ENCODE measurements at places on chromosomes 11 and 22. TPM values are rescaled to one million over a fixed set of nuclear protein-coding genes. Genes with fewer than 3 reads are reported as not detected.

PI4KA gene
- total RNA-seq: 120 TPM

TMPRSS4 gene
- 0.37 TPM for total RNA-seq

SNRPD3 gene
- total RNA-seq: 136 TPM

POU2AF3 gene
- not detected for total RNA-seq

CEND1 gene
- 0.61 TPM for total RNA-seq

SCARF2 gene
- 0.76 TPM for total RNA-seq

CLTCL1 gene
- total RNA-seq: 0.44 TPM

FUT4 gene
- 7.0 TPM for total RNA-seq

PVALB gene
- not detected for total RNA-seq

MMP10 gene
- total RNA-seq: not detected

SYT13 gene
- total RNA-seq: not detected

SMPD1 gene
- total RNA-seq: 37.1 TPM

All from activated CD8-positive, alpha-beta T cell treated with anti-CD3 and anti-CD28 coated beads, Interleukin-2, amount 10 ng/mL, durations not matched to agents 7 days and 5 days (primary cell).